ENCODE measurements at places on chromosomes 1 and 21. TPM values are rescaled to one million over a fixed set of nuclear protein-coding genes. Genes with fewer than 3 reads are reported as not detected.

PRAMEF12 gene
- not detected for total RNA-seq

ZNF648 gene
- total RNA-seq, result not detected

VANGL2 gene
- total RNA-seq, result 0.55 TPM

PLEKHN1 gene
- total RNA-seq, result 5.2 TPM

TTC24 gene
- not detected for total RNA-seq

ZC3H12A gene
- total RNA-seq, result 46.9 TPM

EEIG2 gene
- 6.8 TPM for total RNA-seq
